Cortex of kidney (tissue), 1 donor: ENCODE measurements at places on chromosomes 7 and 10.

DNA sequence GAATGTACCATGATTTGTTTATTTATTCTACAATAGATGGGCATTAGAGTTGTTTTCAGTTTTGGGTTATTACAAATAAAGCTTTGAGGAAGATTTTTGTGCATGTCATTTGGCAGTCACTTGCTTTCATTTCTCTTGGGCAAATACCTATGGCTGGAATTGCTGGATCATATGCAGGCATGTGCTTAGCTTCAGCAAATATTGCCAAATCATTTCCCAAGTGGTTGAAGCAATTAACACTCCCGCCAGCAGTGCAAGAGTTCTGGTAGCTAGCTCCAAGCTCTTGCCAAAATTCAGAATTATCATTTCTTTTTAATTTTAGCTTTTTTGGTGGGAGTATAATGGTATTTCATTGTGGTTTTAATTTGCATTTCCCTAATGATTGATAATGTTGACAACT, 32.9 kb upstream of the PCBD1 start:
- DNase-seq = no peak

- no peak for DNase-seq
Measured at GRCh38 chr10:95295031-95295755, 4.4 kb upstream of the PDLIM1 start.

- DNase-seq = no peak
Measured at GRCh38 chr7:25429731-25430130, 201.4 kb upstream of the NPVF start.

DNA sequence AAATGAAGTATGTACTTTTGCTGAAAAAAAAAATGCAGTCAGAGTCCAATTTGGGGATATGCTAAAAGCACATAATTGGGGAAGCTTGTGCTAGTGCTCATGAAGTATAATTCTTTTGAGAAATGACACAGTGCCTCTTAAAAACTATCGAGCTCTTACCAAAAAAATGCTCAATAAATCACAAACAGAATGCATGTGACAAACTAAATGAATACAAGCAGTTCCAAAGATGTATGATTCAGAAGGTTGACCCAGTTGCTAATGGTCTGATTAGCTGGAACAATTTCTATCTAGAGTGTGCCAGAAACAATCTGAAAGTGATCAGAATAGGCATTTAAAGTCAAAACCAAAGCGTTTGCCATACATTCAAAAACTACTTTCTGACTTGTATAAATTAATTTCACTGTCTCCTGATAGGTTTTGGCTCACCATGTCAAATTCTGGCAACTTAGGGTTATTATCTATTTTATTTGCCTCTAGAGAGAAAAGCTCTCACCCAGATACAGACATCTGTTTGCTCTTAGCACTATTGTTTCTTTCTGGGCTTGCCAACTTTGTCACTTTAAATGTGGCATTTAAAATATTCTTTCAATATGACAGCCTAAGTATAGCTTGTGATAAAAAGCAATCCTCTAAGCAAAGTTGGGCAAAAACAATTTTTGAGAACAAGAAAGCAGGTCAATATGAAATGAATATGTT, 114.7 kb upstream of the AHR start:
- DNase-seq = no peak

DNA sequence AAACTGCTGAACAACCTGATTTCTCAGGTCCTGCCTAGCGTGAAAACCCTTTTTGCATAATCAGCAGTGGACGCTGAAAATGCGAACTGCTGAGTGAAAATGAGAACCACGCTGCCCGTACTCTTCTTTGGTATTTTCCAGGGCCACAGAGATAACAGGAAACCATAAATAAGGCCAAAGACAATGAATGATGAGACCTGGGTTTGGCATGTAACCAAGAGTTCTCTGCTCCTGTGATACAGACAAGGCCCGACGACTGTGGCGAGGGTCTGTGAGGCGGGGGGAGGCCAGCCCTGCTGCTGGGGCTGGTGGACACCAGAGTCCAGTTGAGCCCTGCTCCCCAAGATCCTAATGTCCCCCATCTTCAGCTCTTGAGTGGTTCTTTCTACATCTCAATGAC, 236.0 kb downstream of the WDR11 start:
- DNase-seq = no peak

DNA sequence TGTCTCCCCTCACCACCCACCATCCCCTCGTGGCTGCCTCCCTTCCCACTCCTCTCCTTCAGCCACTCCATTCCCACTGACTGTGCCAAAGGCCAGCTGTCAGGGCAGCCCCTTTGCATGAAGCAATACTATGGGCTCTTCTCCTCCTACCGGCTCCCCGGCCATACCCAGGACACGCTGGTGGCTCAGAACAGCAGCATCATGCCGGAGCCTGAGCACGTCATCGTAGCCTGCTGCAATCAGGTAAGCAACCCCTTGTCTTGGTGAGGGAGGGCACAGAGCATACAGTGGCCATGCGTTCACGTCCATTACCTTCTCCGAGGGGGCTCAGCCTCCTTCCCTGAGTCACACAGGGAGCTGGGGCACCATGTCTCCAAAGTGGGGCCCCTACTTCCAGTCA, 11.6 kb downstream of the CHAT start:
- DNase-seq = no peak

DNA sequence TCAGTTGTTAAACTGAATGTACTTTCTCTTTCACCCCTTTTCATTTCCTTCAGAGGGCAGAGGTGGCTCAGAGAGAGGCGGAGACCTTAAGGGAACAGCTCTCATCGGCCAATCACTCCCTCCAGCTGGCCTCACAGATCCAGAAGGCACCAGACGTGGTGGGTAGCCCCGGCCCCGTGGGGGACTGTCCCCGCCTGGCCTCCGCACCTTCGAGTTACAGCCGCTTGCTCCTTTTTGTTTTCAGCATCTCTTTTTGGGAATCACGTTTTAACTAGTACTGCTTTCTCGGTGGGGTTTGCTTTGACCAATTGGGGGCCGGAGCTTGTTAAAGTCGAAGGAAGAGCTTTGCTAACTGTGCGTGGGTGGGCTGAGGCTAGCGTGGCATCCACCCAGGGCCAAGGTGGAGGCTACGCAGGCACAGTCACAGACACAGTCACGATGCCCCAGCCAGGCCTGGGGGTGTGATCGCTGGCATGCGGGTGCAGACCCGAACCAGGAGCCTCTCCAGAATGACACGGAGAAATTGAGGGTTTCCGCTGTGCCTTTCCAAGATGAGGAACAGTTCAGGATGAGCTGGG, 116.2 kb upstream of the SH2B2 start:
- no peak for DNase-seq

- DNase-seq = no peak
Measured at GRCh38 chr7:155439311-155440017, 18.5 kb upstream of the EN2 start.

DNA sequence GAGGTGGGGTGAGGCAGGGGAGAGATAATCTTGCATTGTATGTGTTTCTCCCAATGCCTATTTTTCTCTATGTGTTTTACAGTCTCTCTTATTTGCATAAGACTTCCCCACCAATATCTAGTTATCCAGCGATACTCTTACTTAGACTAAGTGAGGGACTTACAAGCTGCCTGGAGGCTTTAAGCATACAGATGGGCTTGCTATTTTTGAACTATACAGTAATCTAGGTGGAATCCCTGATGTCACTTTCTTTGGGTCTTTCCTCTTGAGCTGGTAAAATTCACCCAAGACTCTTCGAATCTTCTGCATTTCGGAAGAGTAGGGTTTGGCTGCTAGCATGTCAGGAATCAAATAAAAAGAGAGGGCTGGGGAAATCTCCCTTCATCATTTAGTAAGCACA, 76.6 kb downstream of the NDUFB2 start:
- DNase-seq = no peak

- DNase-seq = no peak
Measured at GRCh38 chr7:137795211-137795610, 51.6 kb downstream of the DGKI start.

GRCh38 chr7:22234227-22234626, 122.7 kb downstream of the RAPGEF5 start:
- no peak for DNase-seq

DNA sequence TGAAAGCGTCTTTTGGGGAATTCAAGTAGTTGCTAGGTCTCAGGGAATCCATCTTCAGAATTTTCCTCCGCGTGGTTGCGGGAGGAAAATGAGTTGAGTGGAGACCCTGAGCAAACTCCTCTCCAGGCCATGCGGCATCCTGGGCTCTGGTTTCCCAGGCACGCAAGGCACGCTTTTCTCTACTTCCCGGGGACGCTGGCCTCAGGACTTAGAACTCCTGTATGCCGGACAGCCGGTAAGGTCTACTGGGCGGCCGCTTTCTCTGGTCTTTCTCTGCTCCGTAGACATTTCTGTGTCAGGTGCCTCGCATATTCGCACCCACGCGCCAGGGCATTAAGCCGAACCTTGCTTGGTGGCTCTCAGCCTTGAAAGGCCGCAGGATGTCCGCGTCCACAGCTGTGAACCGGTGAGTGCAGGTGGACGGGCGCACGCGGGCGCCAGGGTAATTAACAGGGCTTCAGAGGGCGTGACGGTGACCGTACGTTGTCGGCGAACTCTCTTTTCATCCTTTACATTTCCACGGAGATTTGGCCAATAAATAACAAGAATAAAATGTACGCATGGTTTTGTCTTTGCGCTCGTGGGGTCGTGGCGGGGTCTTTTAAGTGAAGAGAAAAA, 992 bp upstream of the RBM20 start:
- no peak for DNase-seq

- DNase-seq = no peak
Measured at GRCh38 chr10:113142601-113143362, 192.7 kb downstream of the TCF7L2 start.

- DNase-seq = no peak
Measured at GRCh38 chr10:129442866-129443265, 24.2 kb upstream of the MGMT start.

GRCh38 chr7:128398841-128399135, 11.0 kb downstream of the IMPDH1 start:
- no peak for DNase-seq

DNA sequence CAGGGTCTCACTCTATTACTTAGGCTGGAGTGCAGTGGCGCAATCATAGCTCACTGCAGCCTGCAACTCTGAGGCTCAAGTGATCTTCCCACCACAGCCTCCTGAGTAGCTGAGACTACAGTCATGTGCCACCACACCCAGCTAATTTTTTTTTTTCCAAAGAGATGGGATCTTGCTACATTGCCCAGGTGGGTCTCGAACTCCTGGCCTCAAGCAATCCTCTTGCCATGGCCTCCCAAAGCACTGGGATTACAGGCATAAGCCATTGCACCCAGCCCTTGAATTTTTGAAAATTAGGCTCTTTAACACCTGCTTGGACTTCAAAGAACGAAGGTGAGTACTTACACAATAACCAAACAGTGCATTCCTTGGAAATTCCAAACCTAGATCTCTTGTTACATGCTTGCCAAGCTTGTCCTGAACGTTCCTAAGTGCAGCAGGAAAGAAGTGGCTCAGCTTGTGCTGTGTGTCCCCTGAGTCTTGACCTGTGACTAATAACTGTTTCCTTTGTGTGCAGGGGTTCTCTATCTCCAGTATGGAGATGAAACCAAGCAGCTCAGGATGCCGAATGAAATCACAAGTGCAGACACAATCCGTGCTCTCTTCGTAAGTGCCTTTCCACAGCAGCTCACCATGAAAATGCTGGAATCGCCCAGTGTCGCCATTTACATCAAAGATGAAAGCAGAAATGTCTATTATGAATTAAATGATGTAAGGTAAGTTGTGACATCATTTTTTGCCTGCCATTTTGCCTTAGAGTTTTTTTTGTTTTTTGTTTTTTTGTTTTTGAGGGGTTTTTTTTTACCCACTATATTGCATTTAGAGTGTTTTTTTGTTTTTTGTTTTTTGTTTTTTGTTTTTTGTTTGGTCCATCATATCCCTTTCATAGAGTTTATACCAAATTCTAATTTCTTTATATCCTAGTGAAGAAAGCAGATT, 223.8 kb downstream of the KIAA1217 start:
- no peak for DNase-seq

DNA sequence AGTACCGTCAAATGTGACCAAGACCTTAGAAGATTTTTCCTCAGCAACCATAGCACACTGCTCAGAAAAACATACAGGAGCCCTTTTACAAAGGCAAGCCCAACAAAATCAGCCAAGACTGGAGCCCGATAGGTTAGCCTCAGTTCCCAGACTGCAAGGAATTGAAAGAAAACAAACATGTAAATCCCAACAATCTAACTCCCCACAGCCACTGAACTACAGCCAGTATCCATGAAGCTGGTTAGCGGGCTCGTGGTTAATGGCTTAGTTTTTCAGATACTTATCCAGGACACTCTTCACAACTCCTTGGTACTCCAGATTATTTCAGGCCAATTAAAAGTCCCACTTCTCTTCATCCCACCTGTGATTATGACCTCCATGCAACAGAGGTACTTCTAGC, 201.6 kb downstream of the IPMK start:
- no peak for DNase-seq

DNA sequence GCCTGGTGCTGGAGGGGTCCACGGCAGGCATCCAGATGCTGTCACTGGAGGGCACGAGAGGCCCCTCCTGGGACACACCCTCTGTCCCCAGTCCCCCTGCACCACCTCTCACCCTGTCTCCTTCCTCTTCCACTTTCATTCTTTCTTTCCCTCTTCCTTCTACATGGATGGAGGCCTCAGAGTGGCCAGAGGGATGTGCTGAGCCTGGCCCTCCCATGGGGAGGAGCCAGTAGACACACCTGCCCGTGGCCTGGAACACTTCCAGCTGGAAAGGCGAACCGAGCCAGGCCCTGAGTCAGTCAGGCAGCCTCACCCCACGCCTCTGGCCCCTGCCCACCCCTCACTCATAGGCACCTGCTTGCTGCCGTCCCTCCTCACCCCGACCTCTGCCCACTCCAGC, 55.9 kb upstream of the MXI1 start:
- DNase-seq = no peak

- DNase-seq = no peak
Measured at GRCh38 chr7:78139335-78139734, 340.8 kb downstream of the PHTF2 start.

GRCh38 chr7:20279979-20280378, 50.7 kb upstream of the ITGB8 start:
- DNase-seq = no peak

DNA sequence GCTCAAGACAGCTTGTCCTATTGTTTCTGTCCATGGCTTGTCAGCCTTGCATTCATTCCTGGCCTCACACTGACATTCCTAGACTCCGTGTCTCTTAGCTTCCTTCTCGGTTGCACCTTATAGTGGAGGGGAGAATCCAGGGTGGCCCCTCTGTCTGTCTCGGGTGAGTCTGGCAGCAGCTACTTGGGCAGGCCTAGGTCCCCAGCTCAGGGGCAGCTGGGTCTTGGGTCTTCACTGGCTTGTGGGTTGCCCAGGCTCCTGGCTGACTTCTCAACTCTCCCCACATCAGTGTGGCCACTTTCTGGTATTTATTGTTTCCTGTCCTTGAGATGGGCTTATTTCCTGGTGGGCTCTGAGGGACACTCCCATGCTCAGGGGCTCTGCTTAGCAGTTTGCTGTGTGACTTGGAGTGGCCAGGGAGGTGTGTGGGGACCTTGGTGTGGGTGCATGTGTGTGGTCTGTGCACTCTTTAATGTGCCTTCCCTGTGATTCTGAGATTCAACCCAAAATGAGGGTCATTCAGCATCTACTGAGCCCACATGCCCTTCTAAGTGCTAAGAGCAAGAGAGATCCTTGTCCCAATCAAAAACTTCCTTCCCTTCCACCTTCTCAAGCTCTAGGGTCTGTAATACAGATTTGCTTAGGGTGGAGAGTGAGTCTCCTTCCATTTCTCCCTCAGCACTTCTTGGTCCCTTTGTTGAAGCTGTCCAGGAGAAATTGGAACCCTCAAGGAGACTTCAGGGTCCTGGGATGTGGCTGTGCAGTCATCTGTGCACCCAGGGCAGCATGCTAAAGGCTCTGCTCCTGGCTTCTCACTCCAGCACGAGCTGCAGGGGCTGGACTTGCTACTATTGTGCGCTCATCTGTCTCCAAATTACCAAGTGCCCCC, 20.1 kb downstream of the UPP1 start:
- DNase-seq = no peak
